ENCODE measurements at places on chromosomes 16 and 17. TPM values are rescaled to one million over a fixed set of nuclear protein-coding genes. Genes with fewer than 3 reads are reported as not detected.

The FBXO39 gene
- not detected for total RNA-seq

The SGCA gene
- 1.3 TPM for total RNA-seq

The TEX19 gene
- total RNA-seq, result not detected

The OTOP3 gene
- total RNA-seq, result not detected

The STH gene
- total RNA-seq, result not detected

The CYB5B gene
- 75.5 TPM for total RNA-seq

The PHAF1 gene
- 18.2 TPM for total RNA-seq

The ADAP2 gene
- 1.3 TPM for total RNA-seq

The CEMP1 gene
- total RNA-seq, result not detected

The CHP2 gene
- total RNA-seq, result not detected

The SLC16A6 gene
- total RNA-seq, result 0.15 TPM

DNA sequence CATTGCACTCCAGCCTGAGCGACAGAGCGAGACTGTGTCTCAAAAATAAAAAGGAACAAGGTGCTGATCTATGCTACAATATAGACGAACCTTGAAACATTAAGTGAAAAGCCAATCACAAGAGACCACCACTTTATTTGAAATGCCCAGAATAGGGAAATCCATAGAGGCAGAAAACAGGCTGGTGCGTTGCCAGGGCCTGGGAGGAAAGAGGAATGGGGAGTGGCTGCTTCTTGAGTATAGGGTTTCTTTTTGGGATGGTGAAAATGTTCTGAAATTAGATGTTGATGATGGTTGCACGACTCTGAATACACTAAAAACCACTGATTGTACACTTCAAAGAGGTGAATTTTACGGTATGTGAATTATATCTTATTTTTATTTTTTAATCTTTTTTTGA, 20.3 kb upstream of the GLIS2 start:
- DNase-seq, result no peak

DNA sequence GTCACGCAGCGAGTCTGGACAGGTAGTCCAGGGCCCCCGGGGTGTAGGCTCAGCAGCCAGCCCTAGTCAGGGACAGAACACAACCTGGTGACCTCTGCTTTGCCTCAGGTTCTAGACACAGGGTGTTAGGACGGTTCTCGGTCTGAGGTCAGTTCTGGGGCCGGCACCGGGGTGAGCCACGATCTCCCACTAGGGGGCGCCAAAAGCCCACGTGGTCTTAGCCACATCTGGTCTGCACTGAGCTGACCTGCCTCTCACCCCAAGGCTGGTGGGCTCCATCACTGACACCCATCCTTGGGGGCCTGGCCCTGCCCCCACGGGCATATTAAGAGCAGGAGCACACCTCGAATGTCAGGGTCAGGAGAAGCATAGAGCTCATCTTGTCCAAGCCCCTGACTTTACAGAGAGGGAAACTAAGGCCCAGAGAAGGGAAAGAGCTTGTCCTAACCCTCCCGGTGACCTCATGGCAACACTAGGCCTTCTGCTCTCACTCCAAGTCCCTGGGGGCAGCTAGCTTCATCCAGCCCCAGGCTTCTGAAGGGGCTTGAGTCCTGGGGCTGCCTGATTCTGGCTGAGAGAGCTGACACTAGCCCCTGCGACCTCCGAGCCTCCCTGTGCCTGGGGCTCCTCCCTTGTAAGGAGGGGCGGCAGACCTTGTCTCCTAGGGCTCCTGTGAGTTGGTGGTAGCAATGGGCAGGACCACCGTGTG, 9.0 kb downstream of the SLC5A10 start:
- DNase-seq, result no peak

GRCh38 chr17:61158376-61158775, 241.3 kb upstream of the TBX2 start:
- DNase-seq, result no peak

- DNase-seq, result no peak
Measured at GRCh38 chr16:89595330-89596060, 17.9 kb upstream of the DPEP1 start.

GRCh38 chr17:18968945-18969887, 17.3 kb downstream of the SLC5A10 start:
- DNase-seq, result no peak

DNA sequence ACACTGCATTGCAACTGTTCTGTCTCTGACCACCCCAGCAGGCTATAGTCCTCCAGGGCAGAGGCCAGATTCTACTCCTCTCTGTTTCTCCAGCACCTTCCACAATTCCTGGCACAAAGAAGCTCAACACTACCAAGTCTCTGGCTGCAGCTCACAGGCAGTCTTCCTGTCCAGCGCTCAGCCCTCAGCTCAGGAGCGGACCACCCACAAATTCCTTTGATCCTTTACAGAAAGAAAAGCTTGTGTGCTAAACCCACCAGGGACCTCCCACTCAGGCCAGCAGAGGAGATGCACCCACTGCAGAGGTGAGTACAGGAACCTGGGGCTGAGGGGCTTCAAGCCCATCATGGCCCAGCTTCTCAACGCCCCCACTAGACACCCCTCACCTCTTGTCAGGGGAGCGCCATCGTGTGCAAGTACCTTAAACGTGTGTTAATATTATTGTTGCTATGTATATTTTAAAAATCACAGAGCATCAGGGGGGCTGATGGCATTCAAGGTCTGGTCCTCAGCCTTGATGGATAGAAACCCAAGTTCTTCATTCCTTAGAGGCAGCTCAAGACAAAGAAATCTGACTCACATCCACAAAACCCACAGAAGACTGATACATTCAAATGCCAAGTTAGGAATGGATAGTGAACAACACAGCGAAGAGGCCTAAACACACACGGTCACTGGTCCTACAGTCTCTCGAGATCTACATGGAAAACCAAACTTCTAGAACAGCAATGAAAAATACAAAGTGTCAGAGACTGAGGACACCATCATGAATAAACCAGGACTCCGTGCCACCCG, 8.4 kb downstream of the HSDL1 start:
- DNase-seq, result no peak

GRCh38 chr16:15491411-15491810, 57.0 kb downstream of the BMERB1 start:
- DNase-seq, result no peak

DNA sequence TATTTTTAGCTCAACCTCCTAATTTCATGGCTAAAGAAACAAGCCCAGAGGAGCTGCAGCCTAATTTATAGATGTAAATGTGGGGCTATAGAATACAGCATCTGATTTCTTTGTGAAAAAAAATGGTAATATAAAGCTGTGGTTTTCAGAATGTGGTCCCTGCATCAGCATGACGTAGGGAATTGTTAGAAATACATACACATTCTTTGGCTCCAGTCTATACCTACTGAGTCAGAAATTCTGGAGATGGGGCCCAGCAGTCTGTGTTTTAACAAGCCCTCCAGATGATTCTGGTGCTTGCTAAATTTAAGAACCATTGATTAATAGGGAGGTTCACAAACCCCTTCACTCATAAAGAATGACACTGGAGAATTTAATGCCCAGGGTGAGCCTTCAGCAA, 18.1 kb upstream of the MYH8 start:
- no peak for DNase-seq

DNA sequence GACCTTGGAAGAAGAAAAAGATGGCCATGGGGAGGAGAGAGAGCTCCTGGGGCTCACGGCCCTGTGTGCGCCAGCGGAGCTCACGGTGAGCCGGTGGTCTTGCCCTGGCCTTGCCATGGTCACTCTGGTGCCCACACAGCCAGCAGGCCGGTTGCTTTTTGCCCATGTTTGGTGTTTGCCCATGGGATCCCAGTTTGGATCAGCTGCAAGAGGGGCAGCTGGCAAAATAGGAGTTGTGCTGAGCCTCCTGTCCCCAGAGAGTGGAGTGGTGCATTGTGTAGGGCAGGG, 1.6 kb downstream of the NHERF1 start:
- no peak for DNase-seq

GRCh38 chr16:79849119-79849518, 248.6 kb upstream of the MAF start:
- DNase-seq, result no peak

GRCh38 chr17:6092182-6092902, 22.2 kb downstream of the WSCD1 start:
- DNase-seq, result peak; percentile 59
